ENCODE measurements at places on chromosomes 3 and 15.

GRCh38 chr3:73107676-73108187, 46.3 kb downstream of the EBLN2 start:
- DNase-seq: no peak

- no peak for DNase-seq
These were observed 2.5 kb downstream of the PRR23E start for GRCh38 chr3:127195417-127195816.

DNA sequence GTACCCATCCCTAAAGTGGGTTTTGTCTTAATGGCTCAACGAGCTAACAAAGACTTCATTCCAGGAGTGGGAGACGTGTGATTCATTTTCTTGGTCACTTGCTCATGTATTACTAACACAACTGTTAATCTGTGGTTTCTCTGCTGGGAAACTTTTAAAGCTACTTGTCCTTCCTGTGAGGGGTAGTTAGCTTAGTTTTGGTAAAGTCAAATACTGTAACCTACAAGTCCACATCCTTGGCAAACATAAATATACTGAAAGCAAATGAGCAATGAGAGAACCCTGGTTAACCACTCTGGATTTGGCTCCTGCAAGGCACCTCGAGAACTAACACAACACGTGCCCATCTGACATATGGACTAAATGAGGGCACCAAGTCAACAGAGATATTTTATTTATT, 19.9 kb downstream of the NOX5 start:
- no peak for DNase-seq

GRCh38 chr3:111616417-111617105, 21.4 kb upstream of the ZBED2 start:
- DNase-seq: no peak

- DNase-seq: no peak
These were observed 2.1 kb upstream of the ALAS1 start for GRCh38 chr3:52195823-52196331.

DNA sequence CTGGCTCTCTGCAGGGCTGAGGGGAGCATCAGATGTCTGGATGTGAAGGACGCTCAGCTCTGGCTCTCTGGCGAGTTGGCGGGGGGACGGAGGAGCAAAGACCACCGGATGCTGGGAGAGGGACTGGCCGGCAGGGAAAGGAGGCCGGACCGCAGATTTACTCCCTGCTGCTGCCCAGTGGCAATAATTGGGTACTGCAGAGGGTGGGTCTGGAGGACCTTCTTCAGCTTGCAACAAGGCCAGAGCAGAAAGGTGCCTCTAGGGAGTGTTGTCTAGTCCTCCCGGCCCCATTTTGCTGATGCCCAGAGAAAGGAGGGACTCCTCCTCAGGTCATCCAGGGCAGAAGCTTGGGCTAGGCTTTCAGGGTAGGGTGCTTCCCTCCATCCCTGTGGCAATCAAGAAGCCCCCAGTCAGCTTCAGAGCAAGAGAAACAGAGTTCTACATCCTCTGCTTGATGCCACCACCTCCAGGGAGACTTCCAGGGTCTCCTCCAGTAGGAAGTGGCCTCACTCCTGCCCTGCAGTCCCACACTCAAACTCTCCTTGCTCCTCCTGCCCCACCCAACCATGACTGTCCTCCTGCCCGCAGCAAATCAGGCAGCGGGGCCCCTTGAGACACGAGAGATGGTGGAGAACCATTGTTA, 20.3 kb upstream of the CSPG4 start:
- peak; percentile 74 for DNase-seq
